ENCODE measurements at places on chromosomes 3 and 15. TPM values are rescaled to one million over a fixed set of nuclear protein-coding genes. Genes with fewer than 3 reads are reported as not detected.

Gene CATSPER2
- 5.8 TPM for total RNA-seq

Gene PLD1
- total RNA-seq = 0.44 TPM

DNA sequence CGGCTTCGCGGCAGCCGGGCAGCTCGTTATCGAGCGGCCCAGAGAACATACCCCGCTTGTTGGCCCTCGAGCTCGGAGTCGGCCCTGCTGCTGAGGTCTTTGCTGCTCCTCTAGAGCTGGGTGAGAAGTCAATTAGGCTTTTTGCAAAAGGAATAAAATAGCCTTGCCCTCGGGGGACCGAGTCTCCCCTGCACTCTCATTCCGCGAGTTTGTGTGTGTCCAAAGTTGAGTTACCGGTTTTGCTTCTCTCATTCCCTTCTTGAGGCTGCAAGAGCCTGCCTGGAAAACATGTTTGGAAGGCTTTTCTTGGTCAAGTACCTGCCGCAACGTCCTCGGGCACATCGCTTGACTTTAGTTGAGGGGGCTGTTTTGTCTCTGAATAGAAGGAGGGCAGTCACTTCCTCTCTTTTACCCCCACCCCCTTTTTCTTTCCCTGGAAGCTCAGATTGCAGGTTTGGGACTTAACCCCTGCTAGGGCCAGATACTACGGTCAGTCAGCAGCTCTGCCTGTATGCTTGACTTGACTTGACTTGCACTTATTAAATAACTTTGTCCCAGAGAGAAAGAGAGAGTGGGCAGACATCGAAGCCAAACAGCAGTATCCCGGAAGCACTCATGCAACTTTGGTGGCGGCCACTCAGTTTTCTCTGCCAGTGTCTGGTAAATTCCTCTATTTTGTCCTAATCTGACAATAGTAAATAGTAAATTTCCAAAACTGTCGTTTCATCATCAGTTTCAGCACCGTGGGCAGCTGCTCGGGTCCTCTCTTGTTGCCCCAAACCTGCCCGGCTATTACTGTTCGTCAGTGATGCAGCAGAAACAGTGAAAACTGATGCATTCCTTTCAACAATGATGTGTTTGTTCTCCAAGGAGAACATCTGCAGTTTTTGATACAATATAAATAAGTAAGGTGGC is 609 bp downstream of the RNF13 start:
- DNase-seq = no peak

Gene SNURF
- 31.0 TPM for total RNA-seq

- DNase-seq = no peak
Observed at GRCh38 chr3:80676866-80677265, 909.1 kb upstream of the ROBO1 start.

DNA sequence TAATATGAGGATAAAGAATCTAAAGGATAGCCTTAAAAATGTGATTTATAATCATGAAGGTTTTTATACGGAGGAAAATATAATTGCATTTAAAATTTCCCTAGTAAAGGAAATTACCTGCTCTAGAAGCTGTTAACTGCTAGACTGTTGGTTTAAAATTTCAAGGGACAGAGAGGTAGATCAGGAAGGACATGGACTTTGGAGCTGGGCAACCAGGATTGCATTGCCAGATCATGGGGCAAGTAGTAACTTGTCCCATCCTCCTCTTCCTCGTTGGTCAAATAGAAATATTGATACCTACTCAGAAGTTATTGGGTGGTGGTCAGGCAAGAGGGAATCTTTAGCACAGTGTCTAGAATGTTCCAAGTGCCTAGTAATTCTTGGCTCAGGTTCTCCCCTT is 525.1 kb downstream of the MFSD1 start:
- DNase-seq = no peak

GRCh38 chr3:52313774-52314188 is 2.3 kb upstream of the DNAH1 start:
- no peak for DNase-seq

Gene GABRR3
- total RNA-seq = not detected

GRCh38 chr3:61562042-61562720 is 810 bp downstream of the PTPRG start:
- DNase-seq = no peak

GRCh38 chr15:42151141-42151561 is 5.3 kb downstream of the PLA2G4F start:
- no peak for DNase-seq

Gene BBX
- 87.8 TPM for total RNA-seq

GRCh38 chr15:79371591-79371990 is 60.5 kb upstream of the MINAR1 start:
- no peak for DNase-seq

GRCh38 chr3:119506631-119507030 is 8.3 kb downstream of the TIMMDC1 start:
- DNase-seq = no peak

DNA sequence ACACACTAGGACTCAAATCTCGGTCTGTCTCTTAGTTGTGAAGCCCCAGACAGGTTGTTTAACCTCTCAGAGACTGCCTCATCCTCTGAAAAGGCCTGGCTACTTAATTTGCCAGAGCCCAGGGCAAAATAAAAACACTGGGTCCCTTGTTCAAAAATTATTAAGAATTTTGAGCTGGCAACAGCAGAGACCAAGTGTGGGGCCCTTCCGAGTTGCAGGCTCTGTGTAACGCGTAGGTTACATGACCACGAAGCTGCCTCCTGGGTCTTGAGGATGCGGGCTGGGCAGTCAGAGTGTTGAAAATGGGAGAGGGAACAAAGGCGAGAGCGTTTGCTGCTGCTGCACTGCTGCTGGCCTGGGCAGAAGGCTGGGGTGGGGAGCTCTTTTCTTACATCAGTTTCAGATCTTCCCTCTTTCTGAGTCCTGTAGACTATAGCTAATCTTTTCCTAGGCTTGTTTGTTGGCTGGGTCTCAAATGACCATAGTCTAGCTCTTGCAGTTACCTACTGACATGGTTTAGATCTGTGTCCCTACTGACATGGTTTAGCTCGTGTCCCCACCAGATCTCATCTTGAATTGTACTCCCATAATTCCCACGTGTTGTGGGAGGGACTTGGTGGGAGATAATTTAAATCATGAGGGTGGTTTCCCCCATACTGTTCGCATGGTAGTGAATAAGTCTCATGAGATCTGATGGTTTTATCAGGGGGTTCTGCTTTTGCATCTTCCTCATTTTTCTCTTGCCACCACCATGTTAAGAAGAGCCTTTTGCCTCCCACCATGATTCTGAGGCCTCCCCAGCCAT is 49.9 kb downstream of the CLEC3B start:
- DNase-seq = no peak

DNA sequence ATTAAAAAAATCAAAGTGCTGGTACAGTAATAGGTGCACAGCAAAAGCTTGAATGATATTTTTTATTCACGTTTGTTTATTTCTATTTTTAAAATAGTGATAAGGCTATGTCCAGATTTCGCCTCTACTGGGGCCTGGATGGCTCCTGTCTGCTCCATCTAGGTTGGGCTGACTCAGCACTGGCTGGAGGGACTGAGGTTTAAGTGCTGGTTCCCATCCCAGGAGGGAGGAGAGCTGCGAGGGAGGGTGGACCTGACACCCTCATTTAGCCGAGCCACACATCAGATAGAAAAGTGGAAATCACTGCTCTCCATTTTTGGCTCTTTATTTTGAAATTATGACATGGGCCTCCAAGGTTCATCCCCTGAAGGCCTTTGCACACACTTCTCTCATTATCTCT is 95.4 kb upstream of the AGBL1 start:
- DNase-seq = no peak

Gene CASR
- total RNA-seq = not detected

Gene KCTD6
- total RNA-seq = 10.3 TPM

DNA sequence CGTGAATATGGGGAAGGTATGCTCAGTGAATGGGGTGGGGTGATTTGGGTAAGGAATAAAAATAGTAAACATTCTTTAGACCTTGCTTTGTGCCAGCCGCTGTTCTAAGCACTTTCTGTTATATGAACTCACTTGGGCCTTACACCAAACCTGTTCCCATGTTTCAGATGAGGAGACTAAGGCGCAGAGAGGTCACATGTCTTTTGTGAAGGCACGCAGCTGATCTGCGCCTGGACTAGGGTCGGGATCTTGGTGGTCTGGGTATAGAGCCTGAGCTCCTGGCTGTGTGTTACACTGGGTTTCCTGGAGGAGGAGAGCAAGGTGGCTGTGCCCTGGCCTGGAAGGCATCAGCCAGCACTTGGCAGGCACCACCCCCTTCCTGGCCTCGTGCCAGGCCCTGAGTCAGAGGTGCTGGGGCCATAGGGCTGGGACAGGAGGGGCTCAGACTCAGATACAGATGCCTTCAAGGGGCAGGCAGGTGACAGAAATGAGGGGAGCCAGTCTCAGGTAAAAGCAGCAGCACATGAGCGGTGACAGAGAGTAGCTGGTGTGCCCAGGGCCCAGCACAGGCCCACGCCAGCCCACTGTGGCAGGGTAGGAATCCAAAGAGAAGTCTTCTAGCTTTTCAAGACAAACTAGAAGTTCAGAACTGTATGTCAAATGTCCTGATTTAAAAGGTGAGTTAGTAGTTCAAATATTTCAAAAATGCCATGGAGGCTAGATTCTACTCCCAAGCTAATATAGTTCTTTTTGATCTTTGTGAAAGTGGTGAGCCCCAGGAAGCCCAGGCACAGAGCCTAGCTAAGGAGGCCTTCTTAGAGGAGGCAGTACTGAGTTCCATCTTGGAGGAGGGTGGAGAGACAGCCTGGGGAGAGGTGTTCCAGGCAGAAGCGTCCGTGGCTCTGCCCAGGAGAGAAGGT is 83.1 kb downstream of the DNAJB8 start:
- no peak for DNase-seq

Gene NME9
- total RNA-seq = 1.2 TPM

Gene COL6A6
- total RNA-seq = not detected

GRCh38 chr3:34256791-34257190 is 458.4 kb downstream of the PDCD6IP start:
- no peak for DNase-seq

GRCh38 chr3:46013316-46014094 is 13.8 kb downstream of the XCR1 start:
- DNase-seq = no peak

GRCh38 chr3:170751083-170751898 is 118.7 kb downstream of the RPL22L1 start:
- DNase-seq = no peak

- no peak for DNase-seq
Observed at GRCh38 chr3:127639173-127640041, 10.4 kb downstream of the PODXL2 start.

Gene ADAMTS17
- total RNA-seq = 2.4 TPM

- no peak for DNase-seq
Observed at GRCh38 chr15:68812597-68813431, 7.9 kb downstream of the ANP32A start.

- no peak for DNase-seq
Observed at GRCh38 chr3:53202331-53203015, 41.5 kb downstream of the PRKCD start.

DNA sequence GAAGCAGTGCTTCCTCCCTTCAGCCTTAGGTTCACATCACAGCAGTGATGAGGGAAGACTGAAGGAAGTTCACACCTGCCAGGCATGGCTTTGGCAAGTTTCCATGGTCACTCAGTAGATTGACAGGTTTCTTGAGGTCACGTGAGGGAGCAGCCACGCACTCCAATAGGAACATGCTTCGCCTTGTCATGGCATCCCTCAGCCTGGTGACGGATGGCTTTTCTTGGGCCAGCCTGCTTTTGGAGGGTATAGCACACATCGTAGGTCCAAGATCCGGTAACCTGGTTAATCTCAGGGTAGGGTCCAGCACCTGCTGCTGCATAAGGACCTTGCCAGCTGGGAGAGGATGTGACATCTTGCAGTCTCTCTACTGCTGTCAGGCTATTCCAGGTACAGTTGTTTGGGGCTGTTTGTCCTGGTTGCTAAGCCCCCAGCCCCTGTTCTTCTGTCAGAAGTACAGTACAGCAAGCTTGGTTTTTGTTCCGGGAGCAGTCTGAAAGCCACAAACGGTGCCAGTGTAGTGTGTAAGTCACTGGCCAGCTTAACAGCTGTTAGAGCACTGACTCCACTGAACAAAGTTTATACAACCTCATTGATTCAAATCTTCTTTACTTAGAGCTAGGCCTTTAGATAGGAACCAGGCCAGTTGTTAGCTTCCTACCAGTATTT is 42.3 kb downstream of the PSMD6 start:
- DNase-seq = no peak

Gene ELL3
- 4.4 TPM for total RNA-seq

- DNase-seq = no peak
Observed at GRCh38 chr3:32246079-32246675, 7.7 kb downstream of the CMTM8 start.

Gene TXNRD3
- 6.4 TPM for total RNA-seq

Gene UBA7
- total RNA-seq = 326 TPM

DNA sequence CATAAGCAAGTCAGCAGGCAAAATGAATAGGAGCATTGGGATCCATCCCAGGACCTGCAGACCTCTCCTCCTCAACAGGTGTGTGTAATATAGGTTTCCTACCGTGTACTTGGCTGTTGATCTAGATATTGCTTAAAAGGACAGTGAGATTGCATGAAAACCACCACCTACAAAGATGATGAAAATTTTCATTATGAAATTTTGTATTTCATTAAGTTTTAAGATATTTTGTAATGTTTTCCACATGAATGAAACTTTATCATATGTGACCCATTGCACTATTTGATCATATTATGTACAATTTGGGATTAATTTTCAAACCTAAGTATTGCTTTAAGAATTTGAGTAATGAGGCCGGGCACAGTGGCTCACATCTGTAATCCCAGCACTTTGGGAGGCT is 94.3 kb upstream of the TRPM1 start:
- DNase-seq = no peak

Gene CLDN11
- total RNA-seq = 0.19 TPM

- no peak for DNase-seq
Observed at GRCh38 chr3:143480344-143480743, 360.8 kb downstream of the CHST2 start.

GRCh38 chr3:150956376-150956775 is 16.2 kb downstream of the CLRN1 start:
- no peak for DNase-seq

- DNase-seq = no peak
Observed at GRCh38 chr3:177979703-177980102, 556.5 kb upstream of the KCNMB2 start.

- DNase-seq = no peak
Observed at GRCh38 chr15:57451555-57451954, 75.2 kb downstream of the CGNL1 start.

DNA sequence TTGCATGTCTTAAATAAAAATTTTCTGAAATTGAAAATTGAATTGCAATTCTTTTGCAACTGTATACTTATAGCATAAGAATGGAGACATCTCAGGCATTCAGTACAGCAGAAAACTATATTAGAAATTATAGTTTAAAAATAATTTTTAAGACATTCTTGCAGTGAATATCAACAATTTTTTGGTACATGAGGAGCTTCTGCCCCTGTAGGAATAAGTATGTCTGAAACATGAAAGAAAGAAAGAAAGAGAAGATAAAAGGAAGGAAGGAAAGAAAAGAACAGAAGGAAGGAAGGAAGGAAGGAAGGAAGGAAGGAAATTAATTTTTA is 165.0 kb downstream of the GMNC start:
- DNase-seq = no peak

Gene BFSP2
- not detected for total RNA-seq
